Muscle of leg (tissue), 16 donors: ENCODE measurements at places on chromosomes 4 and X. TPM values are rescaled to one million over a fixed set of nuclear protein-coding genes. Genes with fewer than 3 reads are reported as not detected.

- H3K4me1 ChIP-seq, result no peaks in the 10 kb centered on the region
- H3K27me3 ChIP-seq, result no peaks in the 10 kb centered on the region
- DNase-seq, result no peak
These were observed 23.0 kb upstream of the FGF5 start for GRCh38 chr4:80243274-80244018.

The SPANXB1 gene
- not detected for polyA plus RNA-seq

DNA sequence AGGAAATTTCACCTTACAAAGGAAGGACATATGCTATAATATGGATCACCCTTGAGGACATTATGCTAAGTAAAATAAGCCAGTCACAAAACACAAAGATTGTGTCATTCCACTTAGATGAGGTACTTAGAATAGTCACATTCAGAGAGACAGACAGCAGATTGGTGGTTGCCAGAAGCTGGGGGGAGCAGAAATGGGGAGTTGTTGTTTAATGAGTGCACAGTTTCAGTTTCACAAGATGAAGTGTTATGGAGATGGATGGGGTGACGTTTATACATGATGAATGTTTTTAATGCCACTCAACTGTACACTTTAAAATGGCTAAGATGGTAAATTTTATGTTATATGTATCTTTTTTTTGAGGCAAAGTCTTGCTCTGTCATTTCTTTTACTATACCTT, 14.8 kb upstream of the SPON2 start:
- peaks cover 11% of the 10 kb centered on the region for H3K4me1 ChIP-seq
- no peak for DNase-seq
- no peaks in the 10 kb centered on the region for H3K27me3 ChIP-seq

DNA sequence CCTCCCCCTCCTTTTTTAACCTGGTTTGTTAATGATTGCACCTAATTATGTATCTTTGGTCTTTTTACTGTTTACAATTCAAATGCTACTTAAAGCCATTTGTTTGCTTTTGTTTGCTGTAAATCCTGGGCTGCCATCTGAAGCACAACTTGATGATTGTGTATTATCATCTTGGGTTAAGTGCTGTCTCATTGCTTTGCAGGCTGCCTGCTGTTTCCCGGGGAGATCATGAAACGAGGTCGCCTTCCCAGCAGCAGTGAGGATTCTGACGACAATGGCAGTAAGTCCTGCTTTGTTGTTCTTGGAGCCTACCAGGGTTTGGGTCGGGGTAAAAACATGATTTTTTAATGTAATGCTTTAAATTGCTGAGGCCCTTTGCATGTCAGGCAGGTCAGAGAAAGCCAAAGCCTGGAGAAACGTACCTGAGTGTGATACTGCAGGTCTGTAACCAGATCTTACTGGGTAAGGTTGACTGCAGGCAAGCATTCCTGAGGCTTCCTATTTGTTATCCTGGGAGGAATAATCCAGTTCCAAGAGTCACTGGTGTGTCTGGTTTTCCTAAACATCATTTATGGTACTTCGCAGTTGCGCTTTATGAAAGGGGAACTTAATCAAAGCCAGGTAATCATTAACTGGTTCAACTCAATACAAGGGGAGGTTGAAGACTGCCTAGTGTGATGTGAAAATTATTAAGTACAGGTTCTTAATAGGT, 22.2 kb downstream of the JADE1 start:
- no peak for DNase-seq
- no peaks in the 10 kb centered on the region for H3K27me3 ChIP-seq
- no peak overlapping the region for H3K4me3 ChIP-seq

GRCh38 chr4:185358959-185359358, 36.8 kb downstream of the LRP2BP start:
- DNase-seq, result no peak
- H3K27ac ChIP-seq, result no peak overlapping the region

DNA sequence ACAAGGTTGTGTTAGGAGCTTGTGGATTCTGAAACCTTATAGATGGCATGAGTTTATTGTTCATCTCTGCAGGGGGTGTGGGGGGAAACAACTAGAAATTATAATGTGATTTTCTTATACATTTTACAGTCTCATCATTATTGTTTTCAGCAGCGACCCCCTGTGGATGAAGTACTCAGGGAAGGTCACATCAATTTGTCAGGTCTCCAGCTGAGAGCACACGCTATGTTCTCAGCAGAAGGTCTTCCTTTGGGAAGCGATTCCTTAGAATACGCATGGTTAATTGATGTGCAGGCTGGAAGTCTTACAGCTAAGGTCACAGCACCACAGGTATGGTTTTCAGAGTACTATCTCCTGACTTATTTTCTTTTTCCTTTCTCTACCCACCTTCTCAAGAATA, 72.2 kb downstream of the BLTP1 start:
- peak; percentile 15 for DNase-seq
- H3K27ac ChIP-seq, result no peak overlapping the region
- no peak overlapping the region for H3K4me3 ChIP-seq
- no peaks in the 10 kb centered on the region for H3K27me3 ChIP-seq
- no peaks in the 10 kb centered on the region for H3K4me1 ChIP-seq
- peaks cover 17% of the 10 kb centered on the region for H3K36me3 ChIP-seq

DNA sequence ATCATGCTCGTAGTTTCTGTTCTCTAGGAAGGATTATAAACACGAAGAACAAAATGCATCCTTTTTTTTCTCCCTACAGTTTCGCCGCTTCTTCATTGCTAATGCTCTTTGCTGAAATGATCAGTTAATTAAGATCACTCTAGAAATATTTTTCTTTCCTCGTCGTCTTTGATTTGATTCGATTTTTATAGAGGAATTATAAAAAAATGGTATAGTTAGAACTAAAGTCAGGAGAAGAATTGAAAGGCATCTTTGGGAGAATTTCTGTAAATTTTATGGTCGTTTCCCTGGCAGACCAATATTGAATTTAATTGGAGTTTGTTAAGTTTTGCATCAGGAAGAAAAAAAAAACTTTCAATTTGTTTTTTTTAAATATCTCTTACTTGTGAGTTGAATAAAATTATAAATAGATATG, 1.1 kb upstream of the NKX3-2 start:
- H3K27ac ChIP-seq, result no peak overlapping the region
- peaks cover 84% of the 10 kb centered on the region for H3K27me3 ChIP-seq
- no peak overlapping the region for H3K4me3 ChIP-seq
- H3K4me1 ChIP-seq, result peaks cover 35% of the 10 kb centered on the region
- H3K36me3 ChIP-seq, result no peaks in the 10 kb centered on the region
- DNase-seq, result no peak

GRCh38 chr4:82623121-82623683, 61.4 kb upstream of the TMEM150C start:
- H3K27me3 ChIP-seq, result no peaks in the 10 kb centered on the region
- H3K27ac ChIP-seq, result no peak overlapping the region
- DNase-seq, result peak; percentile 25
- H3K4me3 ChIP-seq, result no peak overlapping the region

- no peak overlapping the region for H3K4me3 ChIP-seq
- peaks cover 3% of the 10 kb centered on the region for H3K36me3 ChIP-seq
- H3K27ac ChIP-seq, result no peak overlapping the region
- peaks cover 3% of the 10 kb centered on the region for H3K27me3 ChIP-seq
- DNase-seq, result no peak
These were observed 172.1 kb downstream of the CBR4 start for GRCh38 chr4:168837922-168838321.
